ENCODE measurements at places on chromosomes 4 and X. TPM values are rescaled to one million over a fixed set of nuclear protein-coding genes. Genes with fewer than 3 reads are reported as not detected.

PRR32 gene
- total RNA-seq, result 3.5 TPM

GPR82 gene
- 0.20 TPM for total RNA-seq

NDST4 gene
- 0.89 TPM for total RNA-seq

SSX2B gene
- total RNA-seq, result not detected

KLB gene
- total RNA-seq, result 6.4 TPM

CDS1 gene
- 9.9 TPM for total RNA-seq

FABP2 gene
- not detected for total RNA-seq

DNA sequence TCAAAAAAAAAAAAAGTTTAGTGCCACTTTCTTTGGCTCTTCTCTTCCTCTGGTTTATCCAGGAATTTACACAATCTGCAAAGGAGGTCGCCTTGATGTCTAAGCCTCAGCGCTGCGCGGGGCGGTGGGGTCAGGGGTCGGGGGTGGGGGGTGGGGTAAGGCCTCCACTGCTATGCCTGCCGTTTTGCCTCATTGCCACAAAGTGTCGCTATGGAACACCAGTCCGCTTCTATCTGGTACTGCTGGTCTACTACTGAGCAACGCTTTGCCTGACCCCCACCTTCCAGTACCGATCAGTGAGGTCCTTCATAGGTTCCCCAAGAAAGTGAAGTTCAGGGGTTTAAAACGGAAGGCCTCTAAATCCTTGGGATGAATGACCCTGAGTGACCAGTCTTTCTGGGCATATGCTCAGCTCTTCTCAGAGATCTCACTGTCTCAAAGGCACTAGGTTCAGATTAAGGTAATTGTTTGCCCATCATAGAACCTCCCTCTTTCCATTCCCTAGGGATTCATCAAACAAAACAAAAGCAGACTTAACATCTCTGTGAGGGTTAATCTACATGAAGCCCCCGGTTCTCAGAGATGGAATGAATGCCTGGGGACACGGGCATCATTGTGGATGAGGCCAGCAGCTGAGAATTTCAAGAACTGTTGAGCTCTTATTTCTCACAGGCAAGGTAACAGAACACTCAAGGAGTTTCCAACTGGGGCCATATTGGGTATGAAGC is 16.9 kb upstream of the TSR2 start:
- DNase-seq, result no peak

DNA sequence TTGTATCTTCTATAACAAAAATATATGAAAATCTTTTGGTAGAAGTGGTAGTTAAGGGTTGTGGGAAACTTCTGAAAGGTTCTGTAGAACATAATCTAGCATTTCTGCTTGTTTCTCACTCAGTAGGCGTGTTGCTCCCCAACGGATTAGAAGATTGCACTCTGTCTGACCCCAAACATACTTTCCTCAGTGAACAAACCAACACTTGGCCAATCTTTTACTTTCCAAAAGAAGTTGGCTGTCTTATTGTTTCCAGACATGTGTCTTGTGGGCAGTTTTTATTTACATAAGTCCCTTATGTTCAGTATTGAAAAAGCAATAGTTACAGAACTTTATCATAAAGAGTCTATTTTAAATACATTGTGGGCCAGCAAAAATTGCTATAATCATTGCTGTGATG is 312.8 kb upstream of the EPHA5 start:
- DNase-seq, result peak; percentile 71

- no peak for DNase-seq
These were observed 33.8 kb downstream of the PPARGC1A start for GRCh38 chr4:23855912-23856605.

DNA sequence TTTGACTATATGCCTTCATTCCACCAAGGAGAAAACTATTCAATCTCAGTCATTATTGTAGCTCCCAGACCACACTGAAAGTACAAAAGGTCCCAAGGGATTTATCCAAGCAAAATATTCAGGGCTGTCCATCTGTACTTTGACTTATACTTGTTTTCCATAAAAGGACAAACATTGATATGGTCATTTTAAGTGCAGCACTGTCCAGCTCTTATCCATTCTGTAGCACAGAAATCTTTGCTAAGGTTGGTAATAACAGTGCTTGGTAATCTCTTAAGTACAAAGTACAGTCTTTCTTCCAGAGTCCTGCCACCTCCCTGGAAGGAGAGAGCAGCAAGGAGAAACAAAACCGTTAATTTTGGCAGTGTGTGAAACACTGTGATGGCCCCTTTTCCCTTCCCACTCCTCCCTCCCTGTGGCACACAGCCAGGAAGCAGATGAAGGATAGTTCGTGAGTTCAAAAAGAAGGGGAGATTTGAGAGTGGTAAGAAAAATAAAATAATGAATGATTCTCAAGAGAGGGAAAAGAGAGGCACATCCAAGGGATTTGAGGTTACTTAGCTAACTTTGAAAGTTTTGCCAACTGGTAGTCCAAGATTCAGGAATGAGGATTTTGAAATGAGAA is 6.8 kb upstream of the CXCL2 start:
- DNase-seq, result no peak

- no peak for DNase-seq
These were observed 3.9 kb downstream of the KLHL8 start for GRCh38 chr4:87216469-87216868.

DNA sequence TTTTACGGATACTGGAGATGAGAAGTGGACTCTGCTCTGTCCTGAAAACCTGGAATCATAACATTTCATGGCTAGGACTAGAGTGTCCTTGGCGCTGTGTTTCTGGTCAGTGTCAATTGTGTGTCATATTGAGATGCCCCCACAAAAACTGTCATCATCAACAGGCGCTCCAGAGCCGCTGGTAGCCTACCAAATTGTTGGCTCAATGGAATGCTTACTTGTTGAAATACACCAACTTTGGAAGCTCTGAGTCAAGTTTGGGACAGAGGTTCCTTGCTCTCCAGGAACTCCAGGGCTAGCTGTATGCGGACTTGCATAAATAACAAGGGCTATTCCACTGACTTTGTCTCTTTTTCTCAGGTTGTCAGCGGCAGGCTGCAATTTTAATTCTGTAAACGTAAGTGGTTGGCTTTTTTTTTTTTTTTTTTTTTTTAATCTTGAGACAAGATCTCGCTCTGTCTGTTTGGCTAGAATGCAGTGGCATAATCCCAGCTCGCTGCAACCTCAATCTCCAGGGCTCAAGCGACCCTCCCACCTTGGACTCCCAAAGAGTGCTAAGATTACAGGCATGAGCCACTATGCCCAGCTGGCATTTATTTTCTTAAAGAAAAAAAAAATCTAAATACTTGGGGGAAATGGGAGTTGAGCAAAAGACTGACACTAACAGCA is 871 bp upstream of the HPGD start:
- DNase-seq, result no peak

GRCh38 chr4:151287409-151287808 is 10.4 kb downstream of the PRSS48 start:
- no peak for DNase-seq

GRCh38 chr4:152601156-152601555 is 65.3 kb upstream of the FBXW7 start:
- DNase-seq, result no peak

DNA sequence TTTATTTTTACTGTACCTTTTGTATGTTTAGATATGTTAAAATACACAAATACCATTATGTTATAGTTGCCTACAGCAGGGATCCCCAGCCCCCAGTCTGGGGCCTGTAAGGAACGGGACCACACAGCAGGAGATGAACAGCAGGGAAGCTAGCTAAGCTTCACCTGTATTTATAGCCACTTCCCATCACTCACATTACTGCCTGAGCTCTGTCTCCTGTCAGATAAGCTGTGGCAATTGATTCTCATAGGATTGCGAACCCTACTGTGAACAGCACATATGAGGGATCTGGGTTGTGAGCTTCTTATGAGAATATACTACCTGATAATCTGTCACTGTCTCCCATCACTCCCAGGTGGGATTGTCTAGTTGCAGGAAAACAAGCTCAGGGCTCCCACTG is 73.9 kb downstream of the BMPR1B start:
- DNase-seq, result no peak

DNA sequence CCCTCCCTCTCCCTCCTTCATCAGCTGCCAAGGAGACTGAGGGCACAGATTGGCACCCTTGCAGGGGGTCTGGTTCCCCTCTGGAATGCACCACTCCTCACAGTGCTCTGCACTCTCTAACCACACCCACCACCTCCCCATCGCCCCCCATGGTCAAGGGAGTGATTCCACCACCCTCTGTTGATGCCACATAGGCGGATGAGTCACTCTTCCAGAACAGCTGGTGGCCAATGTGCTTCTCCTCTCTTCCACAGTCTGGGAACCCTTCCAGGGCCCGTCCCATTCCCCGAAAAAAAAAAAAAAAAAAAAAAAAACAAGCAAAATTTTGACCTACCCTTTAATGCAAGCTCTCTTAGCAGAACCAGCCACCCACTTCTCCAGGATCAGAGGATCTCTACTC is 341.3 kb upstream of the KLF3 start:
- peak; percentile 42 for DNase-seq

Measured in skin of body (tissue), 3 donors.